ENCODE measurements at places on chromosomes 3 and 15.

- DNase-seq: no peak
Observed at GRCh38 chr3:15063656-15064286, 1.3 kb downstream of the MRPS25 start.

DNA sequence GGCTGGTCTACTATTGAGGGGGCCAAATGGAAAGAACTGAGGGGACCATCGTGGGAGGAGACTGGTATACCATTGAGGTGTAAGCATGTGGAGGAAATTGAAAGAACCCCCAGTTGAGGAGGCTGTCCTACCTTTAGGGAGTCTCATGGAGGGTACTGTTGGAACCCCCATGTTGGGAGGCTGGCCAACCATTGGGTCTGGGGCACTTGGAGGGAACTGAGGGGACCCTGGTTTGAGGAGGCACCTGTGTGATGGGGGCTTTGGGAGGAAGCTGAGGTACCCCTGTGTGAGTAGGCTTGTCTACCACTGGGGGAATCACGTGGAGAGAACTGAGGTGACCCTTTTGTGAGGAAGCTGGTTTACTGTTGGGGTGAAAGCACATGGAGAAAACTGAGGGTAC, 157.5 kb downstream of the FBLN2 start:
- no peak for DNase-seq

DNA sequence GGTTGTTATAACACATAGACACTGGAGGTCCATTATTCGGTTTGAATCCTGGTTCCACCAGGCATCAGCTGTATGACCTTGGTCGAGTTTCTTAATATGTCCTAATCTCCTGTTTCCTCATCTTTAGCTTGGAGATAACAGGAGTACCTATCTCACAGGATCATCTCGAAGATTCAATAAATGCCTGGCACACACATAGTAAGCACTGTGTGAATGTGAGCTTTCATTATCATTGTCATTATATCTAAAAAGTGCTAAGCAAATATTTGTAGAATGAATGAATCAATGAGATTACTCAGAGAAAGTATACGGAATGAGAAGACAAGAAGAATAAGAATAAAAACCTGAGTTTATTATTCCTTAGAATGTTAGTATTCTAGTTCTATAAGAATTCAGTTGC, 227.4 kb upstream of the CFAP20DC start:
- DNase-seq: no peak

- DNase-seq: no peak
Observed at GRCh38 chr15:54424171-54424570, 445.9 kb downstream of the UNC13C start.

DNA sequence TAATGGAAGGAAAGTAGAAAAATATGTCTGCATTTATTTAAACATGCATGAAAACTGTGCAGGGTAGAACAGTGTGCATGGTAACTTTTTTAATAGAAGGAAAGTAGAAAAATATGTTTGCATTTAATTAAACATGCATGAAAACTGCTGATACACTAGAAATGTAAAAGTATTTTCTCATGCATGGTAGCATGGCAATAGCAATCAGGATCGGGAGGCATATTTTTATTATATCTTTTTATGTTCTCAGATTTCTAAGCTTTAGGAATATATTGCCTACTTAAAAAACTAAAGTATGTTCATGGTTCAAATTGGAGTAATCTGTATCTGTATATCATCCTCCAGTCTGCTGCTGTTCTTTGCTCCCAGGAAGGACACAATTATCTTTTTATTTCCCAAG, 1468.9 kb upstream of the GBE1 start:
- no peak for DNase-seq

DNA sequence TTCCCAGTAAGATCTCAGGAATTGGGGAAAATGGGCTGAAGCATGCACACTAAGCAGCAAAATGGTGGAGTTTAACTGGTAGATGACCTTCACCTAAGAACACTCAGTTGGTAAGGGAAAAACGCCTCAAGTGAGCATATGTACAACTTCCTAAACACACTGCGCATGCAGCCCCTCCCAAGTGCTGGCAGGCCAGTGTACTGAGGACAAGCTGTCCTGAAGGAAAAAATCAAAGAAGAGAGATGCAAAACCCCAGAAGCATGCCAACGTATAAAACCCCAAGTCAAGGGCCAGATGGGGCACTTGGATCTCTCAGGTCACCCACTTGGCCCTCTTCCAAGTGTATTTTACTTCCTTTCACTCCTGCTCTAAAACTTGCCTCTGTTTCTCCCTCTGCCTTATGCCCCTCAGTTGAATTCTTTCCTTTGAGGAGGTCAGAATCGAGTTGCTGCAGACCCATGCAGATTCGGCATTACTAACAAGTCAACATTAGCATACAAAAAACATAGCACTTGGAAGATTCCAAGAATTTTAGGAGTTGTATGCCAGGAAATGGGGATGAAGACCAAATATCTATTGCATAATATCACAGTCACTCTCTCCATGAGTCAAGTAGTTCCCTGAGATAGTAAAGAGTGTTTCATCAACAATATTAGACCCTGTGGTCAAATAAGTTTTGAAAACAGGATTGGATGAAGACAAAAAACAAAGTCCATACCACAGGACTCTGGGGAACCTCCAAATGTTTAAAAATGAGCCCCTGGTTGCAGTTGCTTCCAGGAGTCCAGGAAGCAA, 10.8 kb upstream of the FYCO1 start:
- peak; percentile 91 for DNase-seq

DNA sequence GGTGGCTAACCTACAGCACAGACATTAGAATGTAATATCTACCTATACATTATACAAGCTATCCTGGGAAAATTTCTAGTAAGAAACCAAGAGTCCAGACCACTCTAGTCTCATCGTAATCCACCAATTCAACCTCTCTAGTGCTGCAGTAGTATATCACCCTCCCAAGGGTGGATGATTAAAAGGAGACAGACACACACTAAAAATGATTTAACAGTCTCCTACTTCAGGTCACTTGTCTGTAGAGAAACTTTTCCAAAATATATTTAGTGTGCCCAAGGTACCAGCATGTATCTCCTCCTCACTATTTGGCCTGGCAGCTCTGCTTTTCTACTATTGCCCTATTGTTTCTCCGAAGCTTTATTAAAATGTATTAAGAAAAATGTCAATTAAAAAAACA, 45.0 kb downstream of the ZBTB20 start:
- DNase-seq: no peak

GRCh38 chr3:22360970-22361369, 610.0 kb upstream of the ZNF385D start:
- DNase-seq: peak; percentile 52
